ENCODE measurements at places on chromosomes 5 and 9.

DNA sequence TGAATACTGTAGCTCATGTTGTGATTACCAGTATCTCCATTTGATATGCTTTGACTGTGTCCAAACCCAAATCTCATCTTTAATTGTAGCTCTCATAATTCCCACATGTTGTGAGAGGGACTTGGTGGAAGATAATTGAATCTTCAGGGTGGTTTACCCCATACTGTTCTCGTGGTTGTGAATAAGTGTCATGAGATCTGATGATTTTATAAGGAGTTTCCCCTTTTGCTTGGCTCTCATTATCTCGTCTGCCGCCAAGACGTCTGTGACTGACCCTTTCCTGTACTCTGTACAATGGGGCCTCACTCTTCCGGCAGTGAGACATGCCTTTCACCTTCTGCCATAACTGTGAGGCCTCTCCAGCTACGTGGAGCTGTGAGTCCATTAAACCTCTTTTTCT lies 59.3 kb downstream of the TRIO start:
- DNase-seq = peak; percentile 19

- DNase-seq = no peak
These were observed 47.7 kb downstream of the COL23A1 start for GRCh38 chr5:178542455-178542854.

DNA sequence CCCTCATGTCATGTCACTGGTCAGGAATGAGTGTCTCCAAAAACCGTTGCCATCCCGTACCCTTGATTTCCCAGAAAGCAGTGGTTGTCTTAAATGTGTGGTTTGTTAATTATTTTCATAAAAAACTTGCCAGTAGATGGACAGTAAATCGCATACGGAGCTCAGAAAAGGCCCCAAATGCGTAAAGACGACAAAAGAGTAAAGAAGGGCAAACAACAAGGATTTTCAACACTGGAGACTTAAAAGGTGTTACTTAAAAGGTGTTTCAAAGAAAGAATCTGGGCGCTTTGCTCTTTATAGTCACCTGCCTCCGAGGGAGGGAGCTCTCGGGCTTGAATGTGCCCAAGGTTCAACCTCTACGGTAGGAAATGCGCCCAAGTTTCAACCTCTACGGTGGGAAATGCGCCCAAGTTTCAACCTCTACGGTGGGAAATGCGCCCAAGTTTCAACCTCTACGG lies 734 bp downstream of the KIF27 start:
- peak; percentile 69 for DNase-seq

- no peak for DNase-seq
These were observed 23.5 kb downstream of the MAPKAP1 start for GRCh38 chr9:125683486-125683885.

DNA sequence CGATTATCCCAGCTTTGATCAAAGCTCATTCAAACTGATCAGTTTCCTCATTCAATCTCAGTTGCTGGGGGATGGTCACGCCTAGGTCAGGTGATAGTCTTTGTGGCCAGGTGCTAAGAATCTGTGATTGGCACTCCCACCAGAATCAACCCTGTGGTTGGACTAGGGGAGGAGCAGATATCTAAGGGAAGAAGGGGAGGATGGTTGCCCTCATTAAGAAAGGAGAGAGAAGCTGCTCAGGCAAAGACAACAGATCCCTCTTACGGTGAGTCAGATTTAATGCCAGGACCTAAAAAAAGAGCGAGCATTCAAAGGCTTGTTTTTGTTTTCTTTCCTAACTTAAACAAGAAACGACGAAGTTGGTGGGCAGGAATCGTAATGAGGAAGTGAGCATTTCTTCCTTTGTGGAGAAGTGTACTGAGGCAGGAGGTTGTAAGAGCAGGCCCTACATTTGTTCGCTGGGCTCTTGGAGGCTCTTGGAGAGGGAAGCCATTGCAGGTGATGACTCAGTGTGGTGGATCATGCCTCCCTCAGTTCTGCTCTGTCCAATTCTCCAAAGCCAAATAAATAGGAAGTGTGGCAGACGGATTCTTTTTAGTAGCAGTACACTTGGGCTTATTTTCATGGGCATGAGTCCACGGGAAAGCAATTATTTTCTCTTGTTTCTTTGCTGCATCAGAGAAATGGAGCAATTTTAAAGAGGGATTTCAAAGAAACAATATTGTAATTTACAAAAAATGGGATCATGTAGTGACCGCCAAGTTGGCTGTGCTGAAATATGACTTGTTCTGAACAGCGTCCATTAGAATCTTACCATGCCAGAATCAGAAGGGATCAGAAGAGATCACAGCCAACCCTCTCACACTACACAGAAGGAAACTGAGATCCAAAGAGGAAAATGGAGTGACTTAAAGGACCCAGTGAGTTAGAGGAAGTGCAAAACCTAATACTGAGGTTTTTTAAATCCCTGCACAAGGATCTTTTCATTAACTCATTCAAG lies 18.7 kb upstream of the TGFBR1 start:
- no peak for DNase-seq

- DNase-seq = no peak
These were observed 6.2 kb downstream of the ZBED3 start for GRCh38 chr5:77080905-77081304.

DNA sequence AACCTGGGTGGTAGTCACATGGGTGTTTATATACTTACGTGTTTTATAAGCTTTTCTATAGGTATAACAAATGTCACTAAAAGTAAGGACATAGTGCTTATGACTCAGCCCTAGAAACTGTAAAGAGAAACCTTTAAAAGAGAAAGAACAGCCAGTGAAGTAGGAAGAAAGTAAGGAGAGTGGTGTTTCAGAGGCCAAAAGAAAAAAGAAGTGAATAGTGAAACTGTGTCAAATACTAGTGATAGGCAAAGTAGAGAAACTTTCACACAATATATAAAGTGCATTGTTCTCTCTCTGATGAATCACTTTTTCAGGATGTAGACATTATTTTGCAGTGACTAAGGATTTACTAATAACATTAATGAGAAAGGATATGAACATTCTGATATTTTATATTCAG lies 74.2 kb upstream of the SUSD1 start:
- DNase-seq = no peak

DNA sequence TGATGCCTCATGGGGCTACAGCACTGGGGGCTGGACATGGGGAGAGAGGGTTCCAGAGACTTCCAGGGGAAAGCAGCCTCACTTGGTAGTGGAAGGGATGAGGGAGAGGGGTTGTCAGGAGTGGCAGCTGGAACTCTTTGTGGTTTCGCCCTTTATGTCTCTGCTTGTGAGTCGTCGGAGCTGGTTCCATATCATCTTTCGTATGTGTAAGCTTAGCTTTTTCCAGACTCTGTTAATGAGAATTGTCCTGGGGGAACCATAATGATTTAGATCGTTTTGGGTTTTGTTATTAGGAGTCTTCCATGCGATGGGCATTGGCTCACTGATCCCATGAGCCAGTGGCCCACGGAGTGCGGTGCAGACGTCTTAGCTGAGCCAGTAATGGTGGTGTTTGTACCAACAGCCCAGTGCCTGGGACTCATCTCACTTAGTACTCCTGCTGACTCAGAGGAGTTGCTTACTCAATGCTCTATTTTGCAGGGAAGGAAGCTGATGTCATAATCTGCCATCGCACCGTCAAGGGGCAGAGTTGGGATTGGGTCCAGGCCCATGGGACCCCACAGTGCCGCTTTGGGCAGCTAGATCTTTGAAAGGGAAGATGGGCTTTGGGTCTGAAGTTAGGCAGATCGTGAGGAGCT lies 48.5 kb downstream of the NEK6 start:
- DNase-seq = no peak

DNA sequence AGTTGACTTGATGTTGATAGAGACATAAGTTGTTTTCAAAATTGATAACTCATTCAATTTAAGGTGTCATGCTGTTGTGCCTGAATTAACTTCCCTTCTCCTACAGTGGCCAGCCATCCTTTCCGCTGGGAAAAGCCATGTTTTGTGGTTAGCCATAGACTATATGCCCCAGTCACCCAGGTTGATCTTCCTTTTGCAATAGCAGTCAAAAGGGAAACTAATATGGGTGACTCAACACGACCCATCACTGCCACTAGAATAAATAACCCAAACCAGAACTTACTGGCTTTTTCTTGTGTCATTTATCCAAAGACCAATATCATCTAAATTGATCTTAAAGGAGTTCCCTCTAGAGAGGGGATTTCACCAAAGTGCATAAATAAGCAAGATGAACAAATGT lies 87.4 kb downstream of the PTCD2 start:
- DNase-seq = no peak

GRCh38 chr9:114608525-114608796 lies 2.6 kb upstream of the TMEM268 start:
- no peak for DNase-seq

GRCh38 chr9:127358023-127358535 lies 38.9 kb upstream of the SLC2A8 start:
- no peak for DNase-seq

DNA sequence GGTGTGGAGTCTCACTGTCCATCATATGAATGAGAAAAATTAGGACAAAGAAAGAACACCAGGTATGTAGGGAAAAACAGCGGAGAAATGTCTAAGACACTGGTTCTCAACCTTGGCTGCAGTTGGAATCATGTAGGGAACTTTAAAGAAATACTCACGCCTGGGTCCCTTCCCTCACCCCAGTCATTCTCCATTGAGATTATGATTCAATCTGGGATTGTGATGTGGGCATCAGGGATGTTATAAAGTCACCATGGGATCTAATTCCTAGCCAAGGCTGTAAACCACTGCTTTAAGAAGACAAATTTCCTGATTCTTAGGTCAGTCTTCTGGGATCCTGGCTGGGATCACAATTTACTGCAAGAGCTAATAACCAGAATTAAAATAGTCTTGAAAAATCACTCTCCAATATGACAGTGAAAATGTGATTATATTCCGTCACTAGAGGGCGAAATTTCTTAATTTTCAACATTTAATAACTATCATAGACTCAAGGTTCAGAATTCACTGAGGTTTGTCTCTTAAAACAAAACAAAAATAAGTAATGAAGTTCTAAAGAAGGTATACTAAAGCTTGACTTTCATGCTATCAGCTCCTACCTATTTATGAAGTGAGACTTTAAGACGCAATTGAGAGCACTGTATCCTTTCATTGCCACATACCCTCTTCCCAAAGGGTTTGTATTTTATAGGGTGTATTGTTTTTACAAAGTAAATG lies 60.5 kb downstream of the GLDC start:
- DNase-seq = no peak

- DNase-seq = no peak
These were observed 43.0 kb downstream of the CYFIP2 start for GRCh38 chr5:157308836-157309465.

GRCh38 chr5:73592551-73592950 lies 27.0 kb downstream of the UTP15 start:
- no peak for DNase-seq

DNA sequence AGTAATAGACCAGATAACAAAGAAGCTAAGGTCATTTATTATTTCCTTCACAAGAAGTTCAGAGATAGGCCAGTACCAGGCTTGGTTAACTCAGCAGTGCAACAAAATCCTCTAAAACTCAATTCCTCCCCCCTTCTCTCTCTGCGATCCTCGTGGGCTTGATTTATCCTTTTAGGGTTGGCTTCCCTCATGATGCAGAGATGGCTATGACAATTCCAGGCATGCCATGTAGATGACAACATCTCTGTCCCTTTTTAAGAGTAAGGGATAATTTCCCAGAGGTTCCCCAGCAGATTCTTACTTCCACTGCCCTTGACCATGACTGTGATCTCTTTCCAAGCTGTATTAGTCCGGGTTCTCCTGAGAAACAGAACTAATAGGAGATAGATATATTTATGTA lies 28.7 kb upstream of the DAP start:
- DNase-seq = no peak

- DNase-seq = no peak
These were observed 254.8 kb upstream of the PDE4D start for GRCh38 chr5:60148366-60148765.

DNA sequence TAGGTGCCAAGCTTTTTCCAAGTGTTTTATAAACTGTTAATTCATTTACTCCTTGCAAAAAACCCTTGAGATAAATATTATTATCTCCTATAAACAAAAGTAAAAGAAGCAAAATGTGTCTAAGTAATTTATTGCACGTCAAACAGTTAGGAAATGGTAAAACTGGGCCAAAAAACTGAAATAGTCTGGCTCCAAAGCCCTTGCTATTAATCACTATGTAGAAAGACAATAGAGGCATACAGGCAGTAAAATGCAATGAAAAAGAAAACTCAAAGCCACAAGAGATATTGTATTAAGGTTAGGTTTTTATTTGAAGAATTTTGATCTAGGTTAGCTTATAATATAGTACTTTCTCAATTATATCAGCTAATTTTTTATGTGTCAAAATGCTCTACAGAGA lies 457.7 kb downstream of the ANXA1 start:
- no peak for DNase-seq
